NCI-H1436 treated with DMSO at 0.1 percent for 48 hours (cell line): ENCODE measurements at places on chromosomes 1 and 21.

DNA sequence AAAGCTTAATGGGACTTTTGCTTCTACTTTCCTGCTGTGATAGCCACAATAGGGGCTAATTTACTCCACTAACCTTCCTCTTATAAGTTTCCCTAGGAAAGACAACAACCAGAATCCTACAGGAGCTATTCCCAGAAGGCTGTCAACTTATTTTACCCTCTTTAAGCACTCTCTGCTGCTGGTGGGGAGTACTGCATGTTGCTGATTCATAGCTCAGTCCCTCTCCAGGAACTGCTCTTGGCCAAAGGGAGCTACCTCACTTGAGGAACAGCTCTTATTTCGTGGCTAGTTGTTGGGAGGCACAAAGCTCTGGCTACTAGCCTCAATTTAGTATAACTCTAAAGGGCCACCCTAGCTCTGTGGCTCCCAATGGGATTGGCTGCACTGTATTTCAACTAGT, 37.2 kb downstream of the ADSS2 start:
- DNase-seq = no peak

- DNase-seq = no peak
Measured at GRCh38 chr1:18943914-18944572, 12.4 kb downstream of the IFFO2 start.

DNA sequence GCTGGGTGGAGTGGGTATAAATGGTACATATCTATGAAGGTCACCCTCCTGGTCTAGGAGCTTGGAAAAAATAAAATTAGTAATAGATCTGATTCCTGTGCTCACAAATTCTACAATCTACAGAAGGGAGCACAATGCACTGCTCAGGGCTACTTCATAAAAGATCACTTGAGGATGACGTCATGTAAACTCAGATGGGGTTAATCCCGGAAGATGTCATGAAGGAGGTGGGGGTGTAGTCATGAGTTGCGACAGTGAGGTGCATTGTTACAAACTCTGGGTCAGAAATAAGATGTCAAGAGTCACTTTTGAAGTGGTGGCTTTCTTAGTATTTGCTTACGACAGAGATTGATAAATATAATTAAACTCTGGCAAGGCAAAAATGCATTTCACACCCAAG, 68.2 kb downstream of the LHX9 start:
- no peak for DNase-seq

- DNase-seq = no peak
Measured at GRCh38 chr1:27203946-27204345, 30.5 kb upstream of the WDTC1 start.

- peak; percentile 33 for DNase-seq
Measured at GRCh38 chr1:46179138-46180081, 3.1 kb upstream of the P3R3URF start.

DNA sequence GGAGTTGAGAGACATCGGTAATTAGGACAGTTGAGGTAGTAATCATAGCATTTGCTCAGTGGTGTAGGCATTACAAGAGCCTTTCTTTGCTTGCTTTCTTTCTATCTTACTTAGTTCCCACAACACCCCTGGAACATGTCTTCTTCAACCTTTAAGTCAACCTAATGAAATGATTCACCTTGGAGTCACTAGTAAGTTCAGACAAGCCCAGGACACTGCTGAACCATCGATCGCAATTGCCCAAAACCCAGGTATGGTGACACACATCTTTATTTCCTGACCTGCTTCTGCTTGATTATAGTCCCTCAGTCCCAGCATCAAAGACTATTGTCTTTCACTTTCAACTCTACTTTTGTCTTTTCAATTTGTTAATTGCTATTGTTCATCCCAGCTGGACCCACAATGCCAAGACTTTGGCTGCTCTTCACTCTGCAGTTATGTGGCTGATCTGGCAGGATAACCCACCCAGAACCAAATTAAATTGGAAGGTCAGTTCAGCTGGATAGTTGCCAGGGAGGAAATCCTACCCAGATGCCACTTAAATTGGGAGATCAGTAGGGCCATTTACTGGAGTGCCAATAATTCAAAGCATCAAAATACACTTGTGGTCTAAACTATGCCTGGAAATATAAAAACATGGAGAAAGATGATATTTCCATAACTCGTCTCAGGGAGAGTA, 272.9 kb downstream of the RWDD3 start:
- no peak for DNase-seq

- no peak for DNase-seq
Measured at GRCh38 chr1:13769830-13770229, 69.8 kb downstream of the PRDM2 start.

GRCh38 chr1:151222130-151222529, 23.8 kb downstream of the PIP5K1A start:
- no peak for DNase-seq

- DNase-seq = no peak
Measured at GRCh38 chr1:44425341-44426082, 20.5 kb downstream of the RNF220 start.

GRCh38 chr1:90711696-90712095, 5.4 kb downstream of the BARHL2 start:
- no peak for DNase-seq

DNA sequence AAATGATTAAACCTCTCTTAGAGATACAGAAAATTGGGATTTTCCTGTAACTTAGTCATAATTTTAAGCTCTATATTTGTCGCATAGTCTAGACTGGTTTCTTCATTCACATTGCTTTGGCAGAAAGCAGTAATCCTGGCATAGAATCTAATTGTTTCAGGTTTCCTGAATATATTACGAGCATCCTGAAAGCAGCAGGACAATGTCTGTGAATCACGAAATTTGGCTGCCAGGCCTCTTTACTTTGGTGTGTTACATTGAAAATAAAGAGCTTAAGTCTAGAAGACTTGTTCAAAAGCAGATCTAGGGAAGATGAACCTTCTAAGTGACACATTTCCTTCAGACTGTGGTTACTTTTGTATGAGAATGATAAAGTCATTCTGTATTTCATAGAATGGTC, 72.2 kb downstream of the TDRD5 start:
- no peak for DNase-seq

- no peak for DNase-seq
Measured at GRCh38 chr1:59698386-59698785, 116.4 kb upstream of the HOOK1 start.

DNA sequence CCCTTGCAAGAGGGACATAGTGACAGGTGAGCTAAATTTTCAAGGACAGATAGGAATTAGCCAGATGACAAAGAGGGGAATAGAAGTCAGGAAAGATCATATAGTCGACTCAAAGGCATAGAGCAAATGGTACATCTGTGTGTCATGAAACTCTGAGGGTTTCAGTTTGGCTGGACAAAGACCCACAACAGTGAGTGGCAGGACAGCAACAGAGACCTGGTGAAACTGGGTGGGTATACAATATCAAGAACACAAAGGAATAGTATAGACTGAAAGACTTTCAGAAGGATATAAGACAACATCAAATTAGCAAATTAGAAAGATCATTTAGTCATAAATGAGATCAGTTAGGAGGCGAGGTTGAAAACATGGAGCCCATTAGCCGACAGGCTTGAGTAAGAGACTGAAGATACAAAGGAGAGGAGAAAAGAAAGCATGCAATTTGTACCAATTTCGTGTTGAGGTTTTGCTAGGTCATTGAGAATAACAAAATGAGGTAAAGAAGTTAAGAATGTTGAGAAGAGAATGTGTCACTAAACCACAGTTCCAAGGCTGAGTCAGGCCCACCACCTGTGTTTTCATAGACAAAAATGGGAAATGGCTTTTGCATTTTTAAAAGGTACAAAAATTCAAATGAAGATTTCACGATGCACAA, 213.8 kb downstream of the HHIPL2 start:
- DNase-seq = no peak

GRCh38 chr1:208189716-208190115, 54.5 kb downstream of the PLXNA2 start:
- no peak for DNase-seq

DNA sequence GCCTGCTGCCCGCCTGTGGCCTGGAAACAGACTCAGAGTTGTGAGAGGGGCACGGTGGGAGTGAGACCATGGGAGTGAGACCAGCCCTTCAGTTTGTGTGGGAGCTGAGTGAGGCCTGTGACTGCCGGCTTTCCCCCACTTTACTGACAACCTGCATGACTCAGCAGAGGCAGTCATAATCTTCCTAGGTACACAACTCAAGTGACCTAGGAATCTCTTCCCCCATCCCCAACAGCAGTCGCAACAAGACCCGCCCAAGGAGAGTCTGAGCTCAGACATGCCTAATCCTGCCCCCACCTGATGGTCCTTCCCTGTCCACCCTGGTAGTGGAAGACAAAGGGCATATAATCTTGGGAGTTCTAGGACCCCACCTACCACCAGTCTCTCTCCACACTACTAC, 44.2 kb downstream of the KLHL20 start:
- no peak for DNase-seq

GRCh38 chr1:220962031-220962751, 82.9 kb downstream of the HLX start:
- DNase-seq = no peak
